ENCODE measurements at places on chromosomes 7 and 10.
A peak's percentile ranks its signal among the peaks of the same experiment; 100 is the strongest.

DNA sequence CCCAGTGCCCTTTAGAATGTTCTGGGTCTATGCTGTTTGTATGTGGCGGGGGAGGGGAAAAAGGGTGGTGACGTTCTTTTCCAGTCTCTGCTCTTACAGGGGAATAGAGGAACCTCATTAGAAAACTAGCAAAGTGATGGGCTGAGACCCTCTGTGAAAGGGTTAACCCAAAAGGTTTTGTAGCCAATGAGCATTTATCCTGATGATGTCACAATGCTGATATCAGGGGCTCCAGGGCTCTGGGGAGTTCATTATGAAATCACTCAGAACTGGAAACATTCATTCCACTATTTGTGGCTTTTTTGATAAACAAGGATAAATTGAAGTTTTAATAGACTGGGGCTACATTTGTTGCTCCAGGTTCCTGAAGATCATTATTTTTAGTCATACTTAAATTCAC, 71.7 kb downstream of the ARID5B start:
- DNase-seq = no peak

DNA sequence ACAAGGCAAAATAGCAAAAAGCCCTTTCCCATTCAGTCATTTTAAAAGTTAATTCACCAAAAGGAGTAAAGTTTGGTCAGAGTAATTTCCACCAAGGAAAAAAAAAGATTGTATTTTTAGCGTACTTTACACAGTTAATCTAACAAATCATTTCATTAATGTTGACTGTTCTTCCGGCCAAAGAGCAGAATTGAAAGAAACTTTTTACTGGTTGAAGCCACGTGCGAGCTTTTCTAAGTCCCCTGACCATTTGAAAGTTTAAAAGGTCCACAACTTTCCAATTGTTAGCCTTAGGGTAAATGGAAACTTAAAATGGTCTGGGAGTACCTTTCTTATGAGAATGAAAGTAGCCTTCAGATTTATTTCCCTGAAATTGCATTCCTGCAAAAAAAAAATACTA, 296.7 kb downstream of the ARL4A start:
- no peak for DNase-seq

- DNase-seq = no peak
Observed at GRCh38 chr10:63711867-63712716, 190.9 kb downstream of the REEP3 start.

- peak; percentile 36 for DNase-seq
Observed at GRCh38 chr10:124719213-124719851, 24.8 kb downstream of the FAM53B start.

GRCh38 chr7:21548491-21548890, 5.7 kb downstream of the DNAH11 start:
- DNase-seq = no peak

DNA sequence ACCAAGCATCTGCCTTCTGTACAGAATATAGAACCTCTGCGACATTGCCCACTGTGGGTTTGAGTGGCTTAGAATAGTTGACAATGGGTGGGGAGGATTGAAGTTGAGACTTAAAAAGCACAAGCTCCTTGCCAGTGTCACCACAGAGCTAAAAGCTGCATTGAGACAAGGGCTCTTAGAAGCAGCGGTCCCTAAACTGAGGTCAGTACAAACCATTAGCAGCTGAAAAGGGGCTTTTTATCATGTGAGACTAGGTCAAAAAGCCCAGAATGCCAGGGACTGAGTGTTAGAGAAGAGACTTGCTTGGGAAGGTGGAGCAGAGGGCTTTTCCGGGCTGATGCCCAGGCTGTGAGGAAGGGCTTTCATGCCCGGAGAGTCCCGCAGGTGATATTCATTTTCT, 91.3 kb downstream of the POU6F2 start:
- DNase-seq = no peak

- DNase-seq = no peak
Observed at GRCh38 chr10:78467496-78468106, 433.9 kb downstream of the RPS24 start.

GRCh38 chr7:40490603-40490924, 355.8 kb downstream of the SUGCT start:
- DNase-seq = no peak

DNA sequence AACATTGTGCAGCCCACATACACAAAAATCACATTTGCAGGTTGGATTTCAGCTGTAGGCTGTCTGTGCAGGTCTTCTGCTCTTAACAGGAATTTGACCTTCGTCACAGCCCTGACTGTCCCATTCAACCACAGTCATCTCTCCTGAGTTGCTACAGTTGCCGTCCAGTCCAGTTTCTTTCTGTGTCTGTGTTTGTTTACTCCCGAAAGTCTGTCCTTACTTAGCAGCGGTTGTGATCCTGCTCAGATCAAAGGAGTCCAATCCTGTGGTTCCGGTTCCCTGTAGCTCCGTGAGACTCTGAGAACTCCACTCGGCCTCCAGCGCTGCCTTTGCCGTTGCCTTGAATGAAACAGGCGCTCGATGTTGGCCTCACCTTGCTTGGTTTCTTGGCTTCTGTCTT, 111.6 kb upstream of the GATA3 start:
- DNase-seq = no peak

DNA sequence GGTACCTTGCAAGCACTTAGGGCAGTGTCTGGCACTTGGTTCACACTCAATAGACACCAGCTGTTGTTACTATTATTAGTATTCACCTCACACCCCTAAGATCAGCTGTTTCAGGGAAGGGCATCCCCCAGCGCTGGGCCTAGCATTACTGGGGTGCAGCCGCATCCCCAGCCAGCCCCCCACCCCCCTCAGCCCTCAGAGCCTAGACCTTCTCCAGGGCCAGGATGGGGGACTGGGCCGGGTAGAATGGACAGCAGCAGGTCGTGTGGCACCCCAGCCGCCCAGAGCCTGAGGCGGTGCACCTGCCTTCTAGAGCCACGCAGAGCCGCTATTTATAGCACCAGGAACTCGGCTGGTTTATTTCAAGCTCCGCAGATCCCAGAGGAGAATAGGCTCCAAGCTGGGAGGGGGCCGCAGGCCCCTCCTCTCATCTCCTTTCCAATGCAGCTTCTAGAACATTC, 60.5 kb downstream of the GTF2IRD1 start:
- no peak for DNase-seq

GRCh38 chr7:112383671-112384417, 66.4 kb upstream of the IFRD1 start:
- no peak for DNase-seq

GRCh38 chr7:12701433-12701832, 14.0 kb downstream of the ARL4A start:
- no peak for DNase-seq

DNA sequence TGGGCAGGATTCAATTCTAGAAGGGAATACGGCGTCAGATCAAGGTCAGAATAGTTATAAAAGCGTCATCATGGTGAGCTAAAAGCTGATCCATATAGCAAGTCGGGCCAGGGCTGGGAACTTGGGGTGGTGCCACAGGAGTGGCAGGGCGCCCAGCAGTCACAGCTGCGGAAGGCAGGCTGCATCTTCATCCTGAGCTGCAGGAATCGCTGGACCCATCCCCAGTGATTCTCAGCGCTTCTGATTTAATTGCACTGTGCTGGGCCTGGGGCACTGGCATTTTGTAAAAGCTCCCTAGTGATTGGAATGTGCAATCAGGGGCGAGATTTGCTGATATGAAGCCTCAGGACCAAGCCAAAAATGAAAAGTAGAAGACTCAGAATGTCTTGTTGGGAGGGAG, 135.3 kb downstream of the CTTNBP2 start:
- no peak for DNase-seq

DNA sequence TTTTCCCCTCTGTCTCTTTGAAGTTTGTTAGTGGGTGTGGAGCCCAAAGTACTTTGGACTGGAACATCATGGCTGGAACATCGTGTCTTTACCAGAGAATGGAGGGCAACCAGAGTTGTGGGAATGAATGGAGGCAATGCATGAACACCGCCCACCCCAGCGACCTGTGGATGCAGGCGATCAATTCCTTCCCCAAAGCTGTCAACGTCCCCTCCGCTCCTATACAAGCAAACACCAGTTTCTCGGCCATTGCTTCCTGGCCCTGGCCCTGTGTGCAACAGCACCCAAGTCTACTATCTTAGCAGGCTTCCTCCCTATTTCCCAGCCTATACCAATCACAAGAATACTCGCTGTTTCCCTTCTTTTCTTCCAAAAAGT, 62.6 kb downstream of the CARD11 start:
- no peak for DNase-seq

DNA sequence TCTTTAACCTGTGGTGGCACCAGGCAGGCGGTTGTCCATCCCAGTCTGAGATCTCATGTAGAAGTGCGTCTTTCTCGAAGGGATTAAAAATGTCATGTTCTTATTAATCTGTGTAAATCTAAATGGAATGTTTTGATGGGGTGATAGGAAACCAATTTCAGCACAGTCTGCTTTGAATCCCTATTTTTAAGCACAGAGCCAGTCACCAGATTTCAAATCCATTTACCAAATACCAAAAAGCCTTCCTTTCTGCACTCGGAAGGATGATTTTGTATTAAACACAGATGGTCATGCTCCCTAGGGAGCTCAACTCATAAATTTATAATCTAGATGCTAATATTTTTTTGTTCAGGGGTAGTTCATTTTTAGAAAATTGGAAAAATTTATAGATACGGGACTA, 160.6 kb upstream of the AOAH start:
- DNase-seq = no peak

DNA sequence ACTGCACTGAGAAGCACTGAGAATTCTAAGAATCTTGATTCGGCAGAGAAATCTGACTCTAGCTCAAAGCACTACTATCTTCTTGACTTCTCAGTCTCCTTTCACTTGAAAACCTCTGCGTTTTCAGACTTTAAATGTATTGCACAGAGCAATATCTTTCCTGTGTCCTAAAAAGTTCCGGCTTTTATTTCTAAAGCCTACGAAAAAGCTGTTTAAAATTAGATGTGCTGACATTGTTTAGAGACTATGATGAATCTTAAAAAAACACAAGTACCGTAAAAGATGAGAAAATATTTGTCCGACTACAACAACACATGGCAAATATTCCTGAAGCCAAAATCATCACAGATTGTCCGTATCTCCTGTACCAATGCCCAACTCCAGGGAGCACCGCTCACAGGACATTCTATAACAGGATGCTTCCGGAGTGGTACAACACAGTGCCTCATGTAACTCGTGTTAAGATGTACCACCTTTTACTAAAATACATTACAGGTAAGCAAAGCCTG, 136.9 kb downstream of the CUBN start:
- DNase-seq = no peak

GRCh38 chr10:5233324-5233723, 36.7 kb downstream of the AKR1C4 start:
- no peak for DNase-seq

DNA sequence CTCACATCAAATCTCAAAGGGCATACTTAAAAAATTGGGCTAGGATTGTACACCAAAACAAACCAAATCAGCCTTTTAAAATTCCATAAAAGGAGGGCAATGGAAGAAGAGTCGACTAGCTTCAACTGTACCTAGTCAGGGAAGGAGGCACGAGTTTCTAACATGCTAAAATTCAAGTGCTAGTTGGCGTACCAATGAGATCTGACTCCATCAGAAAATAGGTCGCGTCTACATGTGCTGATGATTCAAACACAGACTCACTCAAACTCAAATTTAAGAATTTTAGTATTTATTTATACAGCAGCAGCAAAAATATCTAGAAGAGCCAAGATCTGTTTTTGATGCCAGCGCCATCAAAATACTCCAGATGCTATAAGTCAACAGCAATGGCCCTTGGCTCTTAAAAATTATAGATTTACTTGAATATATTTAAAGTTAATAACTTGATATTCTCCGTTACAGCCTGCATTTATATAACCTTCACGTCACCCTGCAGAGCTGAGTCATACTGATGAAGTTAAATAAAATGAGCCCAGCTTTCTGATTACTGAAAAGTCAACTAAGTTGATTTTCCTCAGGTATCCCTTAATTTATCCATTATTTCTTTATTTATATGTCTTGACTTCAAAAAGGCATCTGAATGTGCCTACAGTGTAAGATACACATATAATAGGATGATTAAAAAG, 302.1 kb upstream of the IMMP2L start:
- no peak for DNase-seq

DNA sequence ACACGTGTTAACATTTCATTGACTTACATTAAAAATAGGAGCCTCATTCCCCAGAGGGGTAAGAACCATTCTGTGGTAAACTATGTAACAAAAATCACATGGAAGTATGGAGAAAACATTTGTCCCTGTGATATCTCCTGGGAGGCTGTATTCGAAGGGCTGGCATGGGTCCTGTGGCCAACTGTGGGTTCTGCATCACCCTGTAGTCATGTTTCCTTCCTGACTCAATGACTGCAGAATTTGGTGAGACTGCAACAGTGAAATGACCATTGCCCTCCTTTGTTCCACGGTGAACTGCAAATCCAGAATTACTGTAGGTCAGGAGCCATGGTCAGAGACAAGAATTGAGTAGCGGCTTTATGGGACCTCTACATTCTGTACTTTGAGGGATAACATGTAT, 3.6 kb upstream of the ZEB1 start:
- no peak for DNase-seq

DNA sequence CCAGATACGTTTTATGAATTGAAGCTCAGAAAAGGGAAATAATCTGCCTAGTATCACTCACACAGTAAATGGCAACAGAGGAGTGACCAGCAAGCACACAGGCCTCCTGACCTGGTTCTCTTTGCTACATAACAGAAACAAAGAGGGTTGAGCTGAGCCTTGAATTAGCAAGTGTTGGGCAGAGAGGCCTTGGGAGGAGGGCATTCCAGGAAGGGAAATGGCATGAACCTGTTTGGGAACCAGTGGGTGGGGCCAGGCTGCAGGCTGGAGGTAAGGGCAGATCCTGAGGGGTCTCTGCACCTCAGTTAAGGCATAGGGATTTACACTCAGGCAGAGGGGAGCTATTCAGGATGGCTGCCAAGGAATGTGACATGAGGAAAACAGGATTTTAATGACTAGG, 24.8 kb upstream of the CYCS start:
- no peak for DNase-seq

GRCh38 chr7:86846494-86847190, 202.9 kb downstream of the GRM3 start:
- DNase-seq = no peak

All from stimulated activated CD4-positive, alpha-beta T cell treated with anti-CD3 and anti-CD28 coated beads, Interleukin-1b, Interleukin-23, amount 100 ng/mL, for 1 hour (primary cell).